Subcutaneous adipose tissue (tissue), 4 donors: ENCODE measurements at places on chromosomes 5 and 9. TPM values are rescaled to one million over a fixed set of nuclear protein-coding genes. Genes with fewer than 3 reads are reported as not detected.

CNTNAP3B gene
- 45.6 TPM for total RNA-seq

KIF24 gene
- 0.57 TPM for total RNA-seq

GFPT2 gene
- 40.8 TPM for total RNA-seq

SLC45A2 gene
- total RNA-seq: not detected

PCDHB4 gene
- total RNA-seq: 2.8 TPM

PCDHGB5 gene
- total RNA-seq: 6.5 TPM

FKBP15 gene
- total RNA-seq: 27.7 TPM

IL33 gene
- 17.5 TPM for total RNA-seq

NIM1K gene
- total RNA-seq: 0.17 TPM

LRRC14B gene
- total RNA-seq: not detected

JMY gene
- 13.9 TPM for total RNA-seq

THBS4 gene
- 28.2 TPM for total RNA-seq

PLAC8L1 gene
- not detected for total RNA-seq

SNCB gene
- not detected for total RNA-seq

C8G gene
- total RNA-seq: 2.6 TPM

HRCT1 gene
- 24.4 TPM for total RNA-seq

FAM221B gene
- total RNA-seq: not detected

PCDHB9 gene
- total RNA-seq: 2.3 TPM

ENHO gene
- 1.9 TPM for total RNA-seq

SPARC gene
- 991 TPM for total RNA-seq

MLANA gene
- not detected for total RNA-seq

PPP1R26 gene
- total RNA-seq: 9.0 TPM

ARPC5L gene
- total RNA-seq: 29.2 TPM

KIF12 gene
- not detected for total RNA-seq

CDKN2A gene
- 1.3 TPM for total RNA-seq

GALNT12 gene
- 1.9 TPM for total RNA-seq
